ENCODE measurements at places on chromosomes 3 and 15. TPM values are rescaled to one million over a fixed set of nuclear protein-coding genes. Genes with fewer than 3 reads are reported as not detected.

DNA sequence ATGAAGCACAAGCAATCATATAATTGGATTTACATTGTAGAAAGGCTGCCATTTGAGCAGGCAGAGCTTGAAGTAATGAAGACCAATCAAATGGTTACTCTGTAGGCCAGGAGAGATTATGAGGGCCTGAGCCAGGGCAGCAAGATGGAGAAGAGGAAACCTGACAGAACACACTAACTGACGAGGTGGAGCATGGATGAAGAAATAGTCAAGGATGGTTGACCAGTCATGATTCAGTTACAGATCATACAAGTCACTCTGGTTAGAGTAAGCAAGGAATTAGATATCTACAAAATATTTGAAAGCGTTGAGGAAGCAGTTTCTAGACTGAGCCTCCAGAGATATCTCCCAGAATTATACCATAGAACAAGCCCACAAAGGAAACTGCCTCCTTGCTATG is 101.8 kb upstream of the THSD4 start:
- no peak for DNase-seq

- no peak for DNase-seq
These were observed 45.9 kb downstream of the CGNL1 start for GRCh38 chr15:57422113-57422754.

The SPINK8 gene
- total RNA-seq, result not detected

DNA sequence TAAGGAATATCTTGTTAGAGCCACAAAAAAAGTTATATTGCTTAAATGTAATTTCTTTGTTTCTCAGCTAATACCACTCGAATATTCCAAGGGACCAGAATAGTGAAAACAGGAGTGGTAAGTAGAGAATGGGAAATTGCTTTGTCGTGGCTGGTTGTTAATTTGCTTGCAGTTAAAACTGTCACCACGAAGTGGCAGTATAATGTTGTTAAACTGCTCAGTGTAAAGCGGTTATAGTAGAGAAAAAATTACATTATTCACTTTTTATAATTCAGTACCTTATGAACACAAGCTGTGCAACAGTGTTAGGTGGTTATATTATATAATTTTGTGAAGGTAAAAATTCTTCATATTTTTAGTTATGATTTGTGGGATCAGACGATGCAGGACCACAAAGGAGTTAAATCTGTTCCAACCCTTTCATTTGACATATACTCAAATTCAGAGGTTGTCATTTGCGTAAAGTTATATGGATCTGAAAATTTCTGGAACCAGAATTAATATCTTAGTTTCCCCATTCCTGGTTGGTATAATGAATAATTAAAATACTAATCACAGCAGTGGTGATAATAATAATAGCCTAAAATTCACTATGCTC is 171.8 kb downstream of the FEZF2 start:
- DNase-seq, result no peak

The SLC28A1 gene
- not detected for total RNA-seq

GRCh38 chr3:172314591-172315160 is 133.6 kb downstream of the GHSR start:
- no peak for DNase-seq

DNA sequence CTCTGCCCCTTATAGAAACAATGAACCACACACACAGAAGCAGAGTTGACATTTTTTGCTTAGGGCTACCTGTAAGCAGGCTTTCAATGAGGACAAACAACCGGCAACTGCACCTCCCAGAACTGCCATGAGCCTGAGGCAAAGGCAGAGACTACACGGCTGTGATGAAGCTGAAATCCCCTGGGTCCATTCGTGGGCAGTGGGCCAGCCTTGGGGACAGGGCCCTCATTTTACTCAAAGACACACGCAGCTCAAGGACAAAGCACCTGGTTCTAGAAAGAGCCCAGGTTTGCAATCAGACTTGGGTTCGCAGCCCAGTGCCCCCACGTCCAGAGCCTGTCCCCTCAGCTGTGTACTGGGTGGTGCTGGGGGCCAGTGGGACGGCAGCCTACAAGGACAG is 17.9 kb downstream of the FAM174B start:
- no peak for DNase-seq

The CLDN18 gene
- not detected for total RNA-seq

DNA sequence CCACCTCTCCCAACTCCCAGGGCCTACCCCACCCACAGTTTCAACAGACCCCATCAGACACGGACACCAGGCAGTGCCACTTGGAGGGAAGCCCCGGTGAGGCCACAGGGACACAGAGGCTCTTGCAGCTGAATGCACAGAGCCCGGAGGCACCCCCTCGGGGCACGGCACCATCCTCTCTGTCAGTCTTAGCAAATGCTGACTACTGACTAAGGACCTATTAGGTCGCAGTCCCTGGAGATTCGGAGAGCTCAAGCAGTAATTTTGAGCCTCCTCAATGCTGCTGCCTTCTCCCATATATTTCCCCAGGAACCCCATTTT is 79.9 kb downstream of the VGLL4 start:
- DNase-seq, result no peak

DNA sequence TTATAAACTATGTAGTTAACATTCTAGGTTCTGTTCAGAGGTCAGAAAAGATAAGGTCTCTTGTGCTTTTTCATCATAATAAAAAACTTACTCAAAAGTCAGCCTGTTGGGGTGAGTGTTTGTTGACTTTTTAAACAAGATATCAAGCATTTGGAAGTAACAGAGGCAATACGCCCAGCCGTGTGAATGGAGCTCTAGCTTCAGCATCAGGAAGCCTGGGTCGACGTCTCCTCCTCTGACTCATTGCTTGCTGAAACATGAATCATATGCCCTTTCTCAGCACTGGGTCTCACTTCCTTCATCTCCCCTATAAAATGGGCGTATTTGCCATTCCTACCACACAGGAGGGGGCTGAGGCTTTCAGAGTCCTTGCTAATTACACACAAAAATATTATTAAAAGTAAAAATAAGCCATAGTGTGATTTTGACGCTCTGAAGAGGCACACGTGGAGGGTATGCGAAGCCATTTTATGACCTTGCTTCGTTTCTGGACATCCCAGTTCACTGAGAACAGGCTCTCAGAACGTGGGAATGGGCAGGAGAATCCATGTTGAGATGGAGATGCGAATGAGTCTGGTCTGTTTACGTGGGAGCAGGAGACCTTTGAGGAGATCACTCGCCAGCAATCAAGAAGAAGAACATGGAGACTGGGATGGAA is 220.8 kb upstream of the TPRG1 start:
- DNase-seq, result peak; percentile 43

- no peak for DNase-seq
These were observed 1.2 kb downstream of the IGDCC4 start for GRCh38 chr15:65421360-65422215.

The TM4SF18 gene
- total RNA-seq, result not detected

- no peak for DNase-seq
These were observed 51.7 kb downstream of the GPR149 start for GRCh38 chr3:154378311-154378710.

The SLC27A2 gene
- 16.0 TPM for total RNA-seq

The ERC2 gene
- not detected for total RNA-seq

- no peak for DNase-seq
These were observed 30.7 kb downstream of the XXYLT1 start for GRCh38 chr3:195240171-195240701.

The ARL6IP5 gene
- total RNA-seq, result 69.0 TPM

DNA sequence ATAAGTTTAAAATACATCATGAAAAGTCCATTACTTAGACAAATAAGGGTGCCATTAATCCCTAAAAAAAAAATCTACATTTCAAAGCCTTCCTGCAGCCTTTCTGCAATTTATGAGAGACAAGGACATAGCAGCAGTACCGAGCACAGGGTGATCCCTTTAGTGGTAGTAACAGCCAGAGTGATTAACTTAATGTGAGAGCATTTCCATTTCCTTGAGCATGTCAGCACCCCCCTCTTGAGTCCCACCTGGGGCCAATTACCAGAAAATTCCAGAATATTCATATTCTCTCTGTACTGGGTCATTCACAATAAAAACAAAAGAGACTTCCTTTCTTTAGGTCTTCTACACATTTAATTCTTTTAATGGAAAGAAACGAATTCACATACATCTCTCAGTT is 546.9 kb upstream of the CCDC54 start:
- DNase-seq, result no peak

GRCh38 chr3:50811893-50812292 is 137.2 kb downstream of the DOCK3 start:
- DNase-seq, result no peak

The TNNC1 gene
- 2.9 TPM for total RNA-seq

GRCh38 chr15:99087405-99087943 is 17.4 kb upstream of the SYNM start:
- DNase-seq, result no peak

The SLC2A2 gene
- total RNA-seq, result not detected

DNA sequence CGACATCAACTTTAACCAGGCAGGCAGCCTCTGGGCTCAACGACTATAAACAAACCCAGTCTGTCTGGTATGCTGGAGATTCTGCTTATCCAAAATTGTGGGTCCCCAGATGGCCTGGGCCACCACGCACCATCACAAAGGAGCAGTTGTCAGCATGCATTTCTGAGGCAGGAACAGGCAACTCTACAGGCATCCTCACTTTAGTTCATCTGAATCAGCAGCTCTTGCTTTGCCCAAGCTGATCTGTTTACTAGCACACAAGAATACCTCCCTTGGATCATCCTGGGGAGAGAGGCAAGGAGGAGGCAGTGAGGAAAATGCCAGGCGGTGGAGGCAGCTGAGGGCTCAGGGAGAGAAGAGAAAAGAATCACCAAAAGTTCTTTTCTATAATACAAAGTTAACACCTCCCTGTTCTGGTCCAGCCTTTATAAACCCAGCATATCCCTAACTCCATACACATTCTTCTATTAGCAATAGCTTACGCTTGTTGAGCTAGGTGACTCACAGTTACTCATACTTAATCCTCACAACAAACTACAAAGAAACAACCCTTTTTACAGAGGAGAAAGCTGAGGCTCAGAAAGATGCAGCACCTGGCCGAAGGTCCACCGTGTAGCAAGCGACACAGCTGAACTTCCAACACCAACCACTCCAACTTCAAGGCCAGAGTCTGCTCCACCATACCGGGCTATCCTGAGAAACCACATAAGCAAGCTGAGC is 33.6 kb downstream of the ZDHHC3 start:
- no peak for DNase-seq

The IP6K2 gene
- total RNA-seq, result 49.9 TPM

The LRRK1 gene
- 0.30 TPM for total RNA-seq

DNA sequence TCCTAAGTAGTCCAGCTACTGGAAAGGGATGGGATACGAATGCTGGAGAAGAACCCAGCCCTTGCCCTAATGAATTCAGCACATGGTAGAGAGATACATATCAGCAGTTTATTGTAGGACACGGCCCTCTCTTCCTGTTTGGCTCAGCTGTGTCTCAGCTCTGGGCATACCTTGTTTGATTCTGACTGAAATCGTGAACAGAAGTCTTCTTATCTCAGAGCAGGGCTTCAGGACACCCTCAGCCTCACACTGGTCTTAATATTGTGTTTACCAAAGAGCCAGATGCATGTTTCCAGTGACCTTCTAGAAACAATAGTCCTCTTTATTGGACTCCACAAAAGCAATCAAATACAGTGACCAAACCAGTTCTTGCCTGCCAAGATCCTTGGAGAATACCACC is 54.7 kb downstream of the FAM174B start:
- no peak for DNase-seq

- DNase-seq, result no peak
These were observed 33.6 kb downstream of the TPM1 start for GRCh38 chr15:63075984-63076713.

- no peak for DNase-seq
These were observed 2.2 kb upstream of the CPEB1 start for GRCh38 chr15:82649226-82649999.

The UNC13C gene
- total RNA-seq, result not detected

The MAGEL2 gene
- not detected for total RNA-seq

DNA sequence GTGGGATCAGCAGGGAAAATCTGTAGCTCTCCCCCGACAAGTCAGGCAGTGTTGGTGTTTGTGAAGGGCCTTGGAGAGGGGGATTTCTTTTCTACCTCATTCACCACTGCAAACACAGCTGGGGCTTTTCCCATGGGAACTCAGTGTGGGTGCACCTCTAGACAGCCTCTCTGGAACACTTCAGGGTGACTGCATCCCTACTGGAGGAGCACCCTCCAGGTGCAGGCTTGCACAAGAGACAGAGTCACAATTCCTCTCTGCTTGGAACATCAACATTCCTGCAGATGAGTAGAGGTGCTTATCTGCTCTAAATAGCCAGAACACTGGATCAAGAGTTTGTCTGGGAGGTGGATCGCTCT is 72.7 kb upstream of the AKAP13 start:
- DNase-seq, result no peak

The LRRC2 gene
- not detected for total RNA-seq

The KIF7 gene
- 3.4 TPM for total RNA-seq

The GPR156 gene
- 0.10 TPM for total RNA-seq

GRCh38 chr3:31945738-31946052 is 35.4 kb downstream of the OSBPL10 start:
- DNase-seq, result no peak

The TM6SF1 gene
- total RNA-seq, result 1.6 TPM

DNA sequence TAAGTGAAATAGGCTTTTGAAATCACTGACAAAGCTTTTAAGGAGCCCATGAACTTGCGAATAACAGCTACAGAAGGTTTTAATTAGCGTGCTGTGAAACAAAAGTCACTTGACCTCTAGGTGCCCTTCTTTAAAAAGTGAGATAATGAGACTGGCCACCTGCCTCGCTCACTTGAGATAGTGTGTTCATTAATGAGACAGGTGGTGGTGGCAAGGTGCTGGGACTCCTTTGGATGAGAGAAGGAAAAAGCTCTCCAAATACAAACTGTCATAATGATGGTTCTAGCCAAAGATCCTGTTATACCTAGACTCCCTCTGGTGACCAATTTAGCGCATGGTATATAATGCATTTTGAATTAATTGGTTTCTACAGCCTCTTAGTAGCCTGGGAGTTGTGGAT is 22.7 kb upstream of the IREB2 start:
- no peak for DNase-seq

The TEX55 gene
- not detected for total RNA-seq

Data from activated naive CD8-positive, alpha-beta T cell treated with anti-CD3 and anti-CD28 coated beads for 36 hours (primary cell).